ENCODE measurements at places on chromosomes 2 and 18.

DNA sequence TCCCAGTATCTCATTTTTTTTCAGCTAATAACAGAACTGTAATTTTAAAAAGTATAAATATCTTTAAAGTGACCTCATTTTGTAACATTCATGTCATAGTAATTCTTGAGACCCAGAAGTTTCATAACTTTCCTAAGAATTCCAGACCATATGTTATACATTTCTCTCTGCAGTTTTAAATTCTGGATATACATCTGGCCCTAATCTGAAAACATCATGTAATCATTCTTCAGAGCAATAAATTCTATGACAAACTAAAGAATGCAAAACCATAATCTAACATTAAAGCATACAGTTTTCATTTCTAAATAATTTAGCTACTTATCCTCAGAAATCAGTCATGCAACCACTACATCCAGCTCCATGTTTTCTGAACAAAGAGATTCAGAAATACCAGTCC lies 198.3 kb upstream of the SLC35G4 start:
- no peak for DNase-seq

GRCh38 chr2:217805668-217806481 lies 196.9 kb downstream of the TNS1 start:
- DNase-seq: no peak

DNA sequence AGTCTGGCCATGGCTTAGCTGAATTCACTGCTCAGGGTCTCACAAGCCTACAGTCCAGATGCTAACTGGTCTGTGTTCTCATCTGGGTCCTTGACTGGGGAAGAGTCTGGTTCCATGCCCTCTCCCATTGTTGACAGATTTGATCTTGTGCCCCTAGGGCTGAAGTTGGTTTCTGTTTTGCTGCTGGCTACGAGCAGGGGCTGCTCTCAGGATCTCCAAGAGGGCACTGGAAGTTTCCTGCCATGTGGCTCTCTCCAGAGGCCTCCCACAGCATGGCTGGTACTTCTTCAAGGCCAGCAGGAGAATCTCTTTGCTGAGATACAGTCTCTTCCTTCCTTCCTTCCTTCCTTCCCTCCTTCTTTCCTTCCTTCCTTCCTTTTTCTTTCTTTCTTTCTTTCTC lies 78.1 kb downstream of the SPP2 start:
- DNase-seq: no peak

DNA sequence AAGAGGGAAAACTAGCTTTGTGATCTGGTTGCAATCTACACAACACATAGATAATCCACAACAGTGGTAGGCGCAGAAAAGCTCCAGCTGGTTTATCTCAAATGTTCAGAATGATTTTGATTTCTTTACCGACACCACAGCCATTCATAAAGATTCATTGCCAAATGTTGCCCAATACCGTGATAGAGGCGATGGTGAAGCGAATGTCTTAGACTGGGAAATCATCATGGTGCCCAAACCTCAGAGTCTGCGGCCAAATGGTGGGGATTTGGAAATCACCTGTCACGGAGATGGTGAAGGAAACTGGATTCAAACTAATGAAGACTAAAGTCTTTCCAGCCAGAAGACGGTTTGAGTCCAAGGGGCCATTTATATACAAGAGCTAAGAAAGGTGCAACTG lies 48.5 kb upstream of the CCDC150 start:
- DNase-seq: no peak

GRCh38 chr2:12155303-12156051 lies 409.0 kb downstream of the LPIN1 start:
- peak; percentile 80 for DNase-seq

DNA sequence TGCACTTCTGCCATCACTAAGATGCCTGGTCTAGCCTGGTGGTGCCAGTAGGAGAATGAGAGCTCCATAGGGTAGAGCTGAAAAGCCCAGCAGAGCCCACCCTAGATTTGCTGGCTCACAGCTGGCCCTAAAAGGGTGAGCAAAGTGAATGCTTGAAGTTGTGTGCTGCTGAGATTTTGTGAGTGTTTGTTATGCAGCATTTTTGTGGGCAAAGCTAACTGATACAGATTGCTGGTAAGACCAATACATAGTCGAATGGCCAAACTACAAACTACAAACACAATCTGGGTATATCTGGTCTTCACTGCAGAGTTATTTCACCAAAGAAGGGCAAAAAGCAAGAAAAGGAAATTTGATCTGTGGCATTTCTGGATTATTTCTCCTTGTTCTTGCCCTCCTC lies 7.1 kb upstream of the AGAP1 start:
- DNase-seq: no peak

DNA sequence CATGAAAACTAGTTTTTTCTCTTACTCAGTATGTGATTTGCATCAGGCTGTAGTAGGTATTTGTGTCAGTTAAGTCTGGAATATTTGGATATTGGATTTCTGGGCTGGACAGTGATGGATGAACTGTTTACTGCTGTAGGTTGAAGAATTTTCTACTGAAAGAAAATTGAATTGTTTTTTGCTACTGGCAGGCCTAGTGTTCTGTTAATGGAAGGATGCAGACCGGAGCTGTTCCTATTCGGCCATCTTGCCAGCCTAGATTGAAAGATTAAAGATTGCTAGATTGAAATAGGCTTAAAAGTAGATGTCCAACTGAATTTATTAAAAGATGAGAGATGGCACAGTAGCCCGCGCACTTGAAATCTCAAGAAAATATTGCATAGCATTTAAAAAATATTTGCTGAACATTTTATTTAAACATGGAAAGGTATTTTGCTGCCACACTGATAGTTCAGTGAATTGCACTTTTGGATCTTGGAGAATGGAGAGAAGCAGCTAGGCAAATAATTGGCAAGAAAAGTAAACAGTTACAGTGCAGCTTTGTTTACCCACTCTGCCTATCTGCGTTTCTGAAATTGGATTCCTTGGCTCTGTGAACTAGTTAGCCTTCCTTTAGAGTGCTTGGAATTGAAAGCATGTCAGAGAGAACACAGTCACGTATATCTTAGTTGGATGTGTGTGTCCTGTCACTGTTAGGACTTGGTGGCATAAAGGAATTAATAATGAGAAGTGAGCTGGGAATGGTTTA lies 54.1 kb downstream of the EPB41L5 start:
- DNase-seq: no peak

DNA sequence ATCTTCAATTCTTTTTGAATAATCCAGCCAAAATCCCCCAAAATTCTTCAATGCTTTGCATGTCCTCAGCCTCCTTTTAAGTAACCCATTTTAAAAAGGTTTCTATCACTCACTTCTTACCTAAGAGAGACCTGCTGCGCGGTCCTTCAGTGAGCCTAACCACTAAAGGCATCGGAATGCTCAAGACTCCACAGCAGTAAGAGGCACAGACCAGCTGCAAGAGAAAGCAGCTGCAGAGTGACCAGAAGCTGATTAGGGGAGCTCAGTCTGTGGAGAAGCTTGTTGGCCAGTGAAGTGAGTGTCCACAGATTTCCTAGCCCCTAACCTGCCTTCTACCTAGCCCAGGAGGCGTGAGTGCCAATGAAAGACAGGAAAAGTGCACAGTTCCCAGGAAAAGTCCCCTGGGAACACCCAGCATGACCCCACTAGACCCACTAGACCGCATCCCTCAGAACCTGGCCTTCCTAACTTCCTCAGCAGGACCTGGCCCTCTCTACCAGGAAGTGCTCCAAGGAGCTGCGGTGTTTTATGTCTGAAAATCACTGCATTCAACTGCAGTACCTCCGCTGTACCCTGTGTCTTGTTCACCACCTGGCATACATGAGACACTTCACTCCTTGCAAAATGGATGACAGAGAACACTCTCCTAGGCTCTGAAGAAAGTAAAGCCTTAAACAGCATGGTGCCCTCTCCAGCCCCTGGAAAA lies 10.1 kb downstream of the MBOAT2 start:
- no peak for DNase-seq

DNA sequence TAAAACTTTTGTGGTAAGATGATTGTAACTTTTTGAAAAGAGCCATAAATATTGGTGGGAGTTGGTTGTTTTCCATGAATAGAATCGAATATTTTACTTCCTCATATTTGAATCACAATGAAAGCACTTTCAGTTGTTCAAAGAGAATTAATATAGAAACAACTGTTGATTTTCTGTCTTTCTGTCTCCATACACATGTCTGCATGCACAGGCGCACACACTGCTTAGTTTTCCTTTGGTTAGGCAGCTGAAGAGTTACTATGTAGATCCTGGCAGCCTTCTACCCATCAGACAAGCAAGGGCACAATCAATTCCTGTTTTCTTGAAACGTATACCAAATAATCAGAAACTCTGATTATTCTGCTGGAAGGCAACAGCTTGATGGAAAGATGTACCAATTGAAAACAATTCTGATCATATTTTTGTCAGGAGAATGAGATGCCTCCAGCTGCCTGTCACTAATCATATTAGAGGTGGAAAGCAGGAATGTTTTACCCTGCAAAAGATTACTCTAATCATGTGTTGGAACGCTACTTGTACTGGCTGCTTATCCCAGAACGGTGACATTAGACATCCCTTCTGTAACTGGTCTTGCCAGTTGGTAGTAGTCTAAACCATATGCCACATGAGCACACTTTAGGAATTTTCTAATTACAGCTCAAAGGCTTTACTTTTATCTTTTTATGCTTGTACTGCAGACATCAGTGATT lies 24.0 kb downstream of the SPATS2L start:
- no peak for DNase-seq

DNA sequence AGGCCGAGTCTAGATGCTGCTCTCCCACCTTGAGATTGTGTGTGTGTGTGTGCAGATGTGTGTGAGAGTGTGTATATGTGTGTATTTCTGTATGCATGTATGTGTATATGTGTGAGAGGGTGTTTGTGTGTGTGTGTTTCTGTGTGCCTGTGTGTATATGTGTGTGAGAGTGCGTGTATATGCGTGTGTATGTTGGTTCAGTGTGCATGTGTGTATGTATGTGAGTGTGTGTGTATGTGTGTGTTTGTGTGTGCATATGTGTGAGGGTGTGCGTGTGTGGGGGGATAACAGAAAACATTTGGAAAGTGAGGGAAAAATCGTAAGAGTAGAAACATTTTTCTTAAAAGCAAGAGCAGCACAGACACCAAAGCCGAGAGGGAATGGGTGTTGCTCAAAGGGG lies 309.1 kb downstream of the NDUFA10 start:
- DNase-seq: no peak

DNA sequence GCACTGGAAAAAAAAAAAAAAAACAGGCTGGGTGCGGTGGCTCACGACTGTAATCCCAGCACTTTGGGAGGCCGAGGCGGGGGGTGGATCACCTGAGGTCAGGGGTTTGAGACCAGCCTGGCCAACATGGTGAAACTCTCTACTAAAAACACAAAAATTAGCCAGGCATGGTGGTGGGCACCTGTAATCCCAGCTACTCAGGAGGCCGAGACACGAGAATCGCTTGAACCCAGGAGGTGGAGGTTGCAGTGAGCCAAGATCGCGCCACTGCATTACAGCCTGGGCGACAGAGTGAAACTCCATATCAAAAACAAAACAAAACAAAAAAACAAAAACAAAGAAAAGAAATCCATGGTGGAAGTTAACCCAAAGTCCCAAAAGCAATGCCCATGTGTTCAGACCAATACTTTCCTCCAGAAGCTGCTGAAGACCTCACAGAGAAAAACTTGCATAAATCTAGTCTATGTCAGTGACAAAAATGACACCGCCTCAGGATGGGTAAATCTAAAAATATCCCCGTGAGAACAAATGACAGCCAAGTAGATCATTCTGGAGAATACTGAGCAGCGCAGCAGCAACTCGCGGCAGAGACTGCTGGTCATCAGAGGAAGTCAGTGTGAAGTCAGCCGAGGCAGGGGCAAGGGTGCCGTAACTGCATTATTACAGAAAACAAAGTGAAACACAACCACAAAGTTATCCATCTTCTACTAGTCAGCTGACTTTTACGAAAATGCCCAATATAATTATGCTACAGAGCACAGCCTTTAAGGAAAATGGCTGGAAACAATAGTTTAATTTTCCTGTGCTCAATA lies 41.0 kb downstream of the LPIN2 start:
- no peak for DNase-seq

- DNase-seq: no peak
Measured at GRCh38 chr18:24262087-24262486, 123.2 kb downstream of the CABYR start.

DNA sequence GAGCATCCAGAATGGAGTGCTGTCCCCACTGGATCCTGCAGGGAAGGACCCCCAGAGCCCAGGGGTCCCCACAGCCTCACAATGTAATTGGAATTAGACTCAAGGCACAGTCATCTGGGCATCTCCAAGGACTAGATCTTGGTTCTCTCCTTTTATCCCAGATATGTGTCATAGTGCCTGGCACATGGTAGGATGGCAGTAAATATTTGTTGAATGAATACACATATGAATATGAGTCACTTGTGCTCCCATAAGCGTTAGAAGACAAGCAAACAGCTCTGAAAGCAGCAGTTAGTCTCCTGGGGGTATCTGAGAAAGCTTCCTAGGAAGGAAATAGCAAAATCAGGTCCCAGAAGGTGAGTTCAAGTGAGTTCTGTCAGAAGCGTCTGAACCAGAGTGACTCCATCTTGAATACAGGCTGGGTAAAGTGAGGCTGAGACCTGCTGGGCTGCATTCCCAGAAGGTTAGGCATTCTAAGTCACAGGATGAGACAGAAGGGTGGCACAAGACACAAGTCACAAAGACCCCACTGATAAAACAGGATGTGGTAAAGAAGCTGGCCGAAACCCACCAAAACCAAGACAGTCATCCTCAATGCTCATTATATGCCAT lies 234.1 kb upstream of the ID2 start:
- no peak for DNase-seq
